ENCODE measurements at places on chromosomes 2 and 18. TPM values are rescaled to one million over a fixed set of nuclear protein-coding genes. Genes with fewer than 3 reads are reported as not detected.
A peak's percentile ranks its signal among the peaks of the same experiment; 100 is the strongest.

Gene ZNF396
- 3.3 TPM for total RNA-seq

GRCh38 chr2:85145116-85145820, 12.1 kb downstream of the TCF7L1 start:
- no peak for DNase-seq

DNA sequence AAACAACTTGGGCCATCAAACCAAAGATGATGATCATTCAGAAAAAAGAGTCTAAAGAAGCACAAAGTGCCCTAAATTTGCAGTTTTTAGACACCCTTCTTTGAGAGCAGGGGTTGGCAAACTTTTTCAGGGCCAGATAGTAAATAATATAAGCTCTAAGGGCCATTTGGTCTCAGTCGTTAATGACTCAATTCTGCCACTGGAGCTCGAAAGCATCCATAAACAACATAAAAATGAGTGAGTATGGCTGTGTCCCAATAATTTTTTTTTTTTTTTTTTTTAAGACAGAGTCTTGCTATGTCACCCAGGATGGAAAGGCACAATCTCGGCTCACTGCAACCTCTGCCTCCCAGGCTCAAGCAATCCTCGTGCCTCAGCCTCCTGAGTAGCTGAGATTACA, 152.3 kb downstream of the DTNB start:
- no peak for DNase-seq

DNA sequence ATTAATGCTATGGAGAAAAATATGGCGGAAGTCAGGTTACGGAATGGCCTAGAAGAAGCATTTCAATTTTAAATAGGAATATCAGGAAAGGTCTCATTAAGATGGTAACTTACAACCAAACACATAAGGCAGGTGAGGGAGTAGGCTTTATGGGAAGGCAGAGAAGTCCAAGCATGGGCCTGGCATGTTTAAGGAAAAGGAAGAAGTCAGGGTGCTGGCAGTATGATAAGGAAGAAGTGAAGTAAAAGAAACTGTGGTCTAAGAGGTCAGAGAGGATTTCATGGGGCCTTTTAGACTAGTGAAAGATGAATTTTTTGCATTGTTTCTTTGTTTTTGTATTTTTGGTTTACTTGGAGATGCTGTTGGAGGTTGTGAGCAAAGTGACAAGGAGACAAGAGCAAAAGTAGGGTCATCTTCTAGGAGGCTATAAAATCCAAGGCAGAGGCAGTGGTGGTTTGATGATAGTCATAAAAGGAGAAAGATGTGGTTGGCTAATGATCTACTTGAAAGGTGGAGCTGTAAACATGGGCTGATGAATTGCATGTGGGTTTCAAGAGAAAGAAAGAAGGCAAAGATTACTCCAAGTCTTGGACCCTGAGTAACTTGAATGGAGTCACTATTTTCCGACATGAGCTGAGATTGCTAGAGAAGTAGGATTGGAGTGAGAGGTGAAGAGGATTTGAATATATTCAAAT, 354.3 kb downstream of the GPD2 start:
- DNase-seq, result no peak

Gene GCA
- total RNA-seq, result 33.3 TPM

DNA sequence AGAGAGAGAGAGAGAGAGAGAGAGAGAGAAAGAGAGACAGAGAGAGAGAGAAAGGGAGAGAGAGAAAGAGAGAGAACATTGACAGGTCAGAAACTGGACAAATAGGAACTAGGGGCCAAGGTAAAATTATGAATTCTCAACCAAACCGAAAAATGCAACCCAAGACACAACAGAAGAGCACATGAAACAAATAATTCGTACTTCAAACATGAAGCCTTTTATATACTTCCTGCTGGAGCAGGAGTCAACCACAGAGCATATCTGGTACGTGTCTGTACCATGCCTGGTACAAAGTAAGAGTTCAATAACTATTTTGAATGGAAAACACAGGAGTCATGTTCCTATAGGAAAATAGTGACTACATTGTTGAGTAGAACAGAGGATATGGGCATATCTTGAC, 6.5 kb upstream of the VPS54 start:
- no peak for DNase-seq

- no peak for DNase-seq
Measured at GRCh38 chr2:11656671-11657101, 13.3 kb downstream of the NTSR2 start.

Gene POTEI
- total RNA-seq, result not detected

DNA sequence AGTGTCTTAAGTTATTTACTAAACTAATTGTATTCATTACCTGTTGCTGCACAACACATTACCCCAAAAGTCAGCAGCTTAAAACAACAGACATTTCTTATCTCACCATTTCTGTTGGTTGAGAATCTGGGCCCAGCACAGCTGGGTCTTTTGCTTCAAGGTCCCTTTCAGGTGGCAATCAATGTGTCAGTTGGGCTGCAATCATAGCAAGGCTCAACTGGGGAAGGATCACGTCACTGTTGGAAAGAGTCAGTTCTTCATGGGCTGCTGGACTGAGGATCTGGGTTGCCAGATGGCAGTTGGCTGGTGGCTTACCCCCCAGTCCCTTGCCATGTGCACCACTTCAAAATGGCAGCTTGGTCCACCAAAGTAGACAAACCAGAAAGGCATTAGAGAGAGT, 261.2 kb downstream of the SUCLG1 start:
- DNase-seq, result no peak

GRCh38 chr2:133293544-133294353, 274.5 kb downstream of the NCKAP5 start:
- DNase-seq, result peak; percentile 4

- no peak for DNase-seq
Measured at GRCh38 chr2:3465328-3465727, 54.0 kb downstream of the ADI1 start.

GRCh38 chr2:144889348-144889747, 369.4 kb upstream of the ZEB2 start:
- no peak for DNase-seq

DNA sequence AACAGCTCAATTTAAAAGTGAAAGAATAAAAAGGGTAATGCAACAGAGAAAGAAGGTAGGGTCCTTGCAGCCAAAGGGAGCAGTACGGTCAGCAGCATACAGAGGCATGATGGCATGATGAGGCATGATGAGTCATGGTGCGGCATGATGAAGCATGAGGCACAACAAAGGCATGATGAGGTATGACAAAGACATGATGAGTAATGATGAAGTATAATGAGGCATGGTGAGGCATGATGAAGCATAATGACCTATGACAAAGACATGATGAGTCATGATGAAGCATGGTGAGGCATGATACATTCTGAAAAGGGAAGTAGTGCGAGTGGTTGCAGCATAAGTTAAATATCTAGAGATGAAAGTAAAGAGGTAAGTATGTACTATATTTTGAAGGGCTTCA, 673.2 kb downstream of the TMEM182 start:
- DNase-seq, result peak; percentile 10

Gene MBD1
- total RNA-seq, result 91.9 TPM

Gene ASB18
- total RNA-seq, result not detected

Gene CABLES1
- total RNA-seq, result 7.5 TPM

- no peak for DNase-seq
Measured at GRCh38 chr2:125398738-125399524, 1257.0 kb upstream of the GYPC start.

- DNase-seq, result no peak
Measured at GRCh38 chr2:99139003-99139402, 2.5 kb upstream of the C2orf15 start.

Gene REEP1
- total RNA-seq, result 0.48 TPM

GRCh38 chr2:138018866-138019688, 54.8 kb downstream of the HNMT start:
- no peak for DNase-seq

Gene ADD2
- 9.9 TPM for total RNA-seq

Gene CYBRD1
- 8.8 TPM for total RNA-seq

GRCh38 chr2:179860255-179861026, 971 bp downstream of the ZNF385B start:
- DNase-seq, result no peak

- no peak for DNase-seq
Measured at GRCh38 chr2:167430447-167430846, 542.2 kb downstream of the XIRP2 start.

- no peak for DNase-seq
Measured at GRCh38 chr2:171069286-171069956, 91.3 kb downstream of the TLK1 start.

Gene NEDD4L
- 94.1 TPM for total RNA-seq

Gene STK36
- 49.3 TPM for total RNA-seq

DNA sequence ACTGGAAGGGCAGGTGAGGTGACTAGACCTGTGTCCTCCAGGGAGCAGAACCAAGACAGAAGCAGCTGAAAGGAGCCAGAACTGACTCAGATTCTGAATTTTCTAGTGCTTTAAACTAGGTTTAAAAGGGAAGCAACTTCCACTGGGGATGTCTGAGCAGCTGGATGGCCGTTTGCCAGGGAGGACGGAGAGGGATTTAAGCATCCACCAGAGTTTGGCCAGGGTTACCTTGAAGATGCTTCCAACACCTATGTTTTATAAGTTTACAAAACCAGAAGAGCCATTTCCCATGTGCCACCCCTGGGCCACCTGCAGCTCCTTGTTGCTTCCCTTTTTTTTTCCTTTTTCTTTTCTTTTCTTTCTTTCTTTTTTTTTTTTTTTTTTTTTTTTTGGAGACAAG, 48.6 kb upstream of the RBM44 start:
- no peak for DNase-seq

GRCh38 chr18:8562070-8562469, 47.2 kb upstream of the RAB12 start:
- DNase-seq, result no peak

DNA sequence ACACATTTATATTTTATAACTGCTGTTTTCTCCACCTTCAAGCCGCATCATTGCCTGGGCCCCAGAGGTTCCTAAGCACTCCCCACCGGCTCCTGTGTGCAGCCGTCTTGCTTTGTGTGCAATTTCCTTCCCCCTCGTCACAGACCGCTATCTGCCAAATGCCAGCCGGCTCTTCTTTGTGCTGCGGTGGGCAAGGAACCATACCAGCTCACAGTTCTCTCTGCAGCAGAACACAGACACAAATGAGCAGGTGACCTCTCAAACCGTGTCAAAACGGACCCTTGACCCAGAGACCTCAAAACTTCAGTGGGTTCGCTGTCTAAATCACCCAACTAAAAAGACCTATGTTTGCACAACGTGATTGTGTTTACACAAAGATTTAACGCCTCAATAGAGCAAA, 58.2 kb downstream of the KLF7 start:
- DNase-seq, result no peak

Gene LAMA1
- 29.5 TPM for total RNA-seq

- no peak for DNase-seq
Measured at GRCh38 chr2:88131201-88131998, 3.5 kb upstream of the FABP1 start.

GRCh38 chr2:149729586-149729985, 142.0 kb upstream of the MMADHC start:
- DNase-seq, result no peak

DNA sequence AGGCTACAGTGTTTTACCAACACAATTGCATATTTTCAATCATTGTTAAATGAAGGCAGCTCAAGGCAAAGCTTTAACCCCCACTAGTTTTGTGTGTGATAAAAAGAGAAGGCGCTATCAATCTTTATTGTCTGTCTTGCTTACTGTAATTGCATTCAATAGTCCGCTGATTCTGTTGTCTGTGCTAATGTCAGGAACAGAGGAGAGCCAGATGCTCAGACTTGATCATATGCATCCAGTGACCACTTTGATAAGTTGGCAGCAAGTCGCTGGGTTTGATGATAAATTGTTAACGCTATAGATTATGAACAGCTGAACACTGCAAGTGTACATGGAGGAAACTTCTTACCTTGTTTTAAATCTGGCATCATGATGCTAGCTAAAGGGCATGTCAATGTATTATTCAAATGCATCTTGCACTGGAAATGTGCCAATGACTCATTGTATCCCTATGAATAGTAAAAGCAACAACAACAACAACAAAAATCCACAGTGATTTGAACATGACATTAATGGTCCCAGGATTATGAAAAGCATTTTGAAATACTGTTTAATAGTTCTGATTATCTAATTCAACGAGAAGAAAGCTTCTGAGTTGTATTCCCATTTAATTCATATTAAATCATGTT, 423.5 kb upstream of the FANCL start:
- DNase-seq, result no peak

DNA sequence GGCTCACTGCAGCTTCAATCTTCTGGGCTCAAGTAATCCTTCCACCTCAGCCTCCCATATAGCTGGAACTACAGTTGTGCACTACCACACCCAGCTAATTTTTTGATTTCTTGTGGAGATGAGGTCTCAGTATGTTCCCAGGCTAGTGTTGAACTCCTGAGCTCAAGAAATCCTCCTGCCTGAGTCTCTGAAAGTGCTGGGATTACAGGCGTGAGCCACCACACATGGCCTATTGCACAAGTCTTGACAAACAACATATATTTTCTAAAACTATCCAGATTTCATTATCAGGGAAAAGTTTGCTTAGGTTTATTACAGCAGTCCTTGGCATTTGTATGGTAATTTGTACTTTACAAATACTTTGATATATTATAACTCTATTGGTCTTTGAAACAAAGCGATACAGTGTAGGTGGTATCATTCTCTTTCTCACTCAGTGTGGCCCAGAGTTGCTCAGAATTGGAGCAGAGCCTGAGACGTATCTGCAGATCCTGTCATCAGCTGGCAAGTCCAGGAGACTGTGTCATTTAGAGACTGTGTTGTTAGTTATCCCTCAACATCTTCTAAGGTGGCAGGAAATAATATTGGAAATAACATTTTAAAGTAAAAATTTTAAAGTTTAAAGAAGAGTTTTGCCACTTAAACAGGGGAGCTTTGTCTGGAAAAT, 41.4 kb downstream of the PDK1 start:
- DNase-seq, result no peak

DNA sequence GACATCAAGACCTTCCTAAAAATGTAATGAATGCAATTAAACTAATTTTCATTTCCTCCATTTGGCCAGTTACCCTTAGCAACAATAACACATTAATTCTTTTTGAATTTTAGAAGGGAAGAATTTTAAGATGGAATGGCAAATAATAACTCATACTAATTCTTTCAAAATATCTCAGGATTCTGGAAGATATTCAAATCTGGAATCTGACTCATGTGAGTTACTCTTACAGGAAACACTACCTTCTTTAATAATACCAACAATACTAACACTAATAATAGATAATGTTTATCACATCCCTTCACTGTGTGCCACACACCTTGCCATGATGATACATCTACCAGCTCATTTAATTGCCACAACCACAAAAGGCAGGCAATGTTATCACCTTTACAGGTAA, 46.4 kb downstream of the ZNF521 start:
- DNase-seq, result no peak

GRCh38 chr2:73870084-73870483, 22.7 kb upstream of the ACTG2 start:
- DNase-seq, result no peak

Gene LYPD1
- total RNA-seq, result 53.2 TPM
